ENCODE measurements at places on chromosomes 4 and X.

- DNase-seq: no peak
Measured at GRCh38 chrX:133185938-133186337, 32.2 kb downstream of the TFDP3 start.

DNA sequence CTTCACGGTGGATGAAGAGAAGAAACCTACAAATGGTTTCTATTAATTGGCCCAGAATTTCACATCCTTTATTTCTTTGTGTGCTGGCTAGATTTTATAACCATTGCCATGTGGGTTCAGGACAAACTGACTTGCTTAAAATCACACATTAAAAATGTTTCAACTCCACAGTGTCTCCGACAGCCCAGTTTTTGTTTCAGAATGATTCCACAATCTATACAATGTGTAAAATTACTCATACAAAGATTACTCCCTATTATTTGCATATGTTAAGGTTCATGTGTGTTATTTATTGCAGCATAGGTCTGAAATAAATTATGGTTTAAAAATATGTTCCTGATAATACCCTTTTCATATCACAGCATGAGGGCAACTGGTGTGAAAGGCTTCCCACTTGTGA, 20.6 kb downstream of the DCHS2 start:
- no peak for DNase-seq

DNA sequence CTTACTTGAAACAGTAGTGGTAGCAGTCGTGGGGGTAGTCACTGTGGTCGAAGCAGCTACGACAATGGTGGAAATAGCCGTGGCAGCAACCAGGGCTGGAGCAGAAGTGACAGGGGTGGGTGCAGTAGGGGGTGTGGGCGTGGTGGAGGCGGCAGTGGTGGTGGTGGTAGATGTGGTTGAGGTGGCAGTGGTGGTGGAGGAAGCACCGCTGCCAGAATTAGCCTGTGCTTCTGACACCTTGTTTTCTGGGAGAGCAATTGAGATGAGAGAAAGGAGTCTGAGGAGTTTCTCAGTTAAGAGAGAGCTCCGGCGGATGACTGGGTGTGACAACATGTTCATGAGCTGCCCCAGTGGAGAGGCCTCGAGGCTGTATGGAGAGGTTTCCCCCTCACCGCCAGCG, 113.5 kb upstream of the HSD17B10 start:
- DNase-seq: no peak

- no peak for DNase-seq
Measured at GRCh38 chrX:41692162-41692749, 3.5 kb downstream of the GPR34 start.

GRCh38 chr4:95839891-95840290, at the start of gene PDHA2:
PDHA2 (plus strand) TSS chr4:95840093; CDS start chr4:95840151, 58 bp downstream.
- DNase-seq: no peak

- no peak for DNase-seq
Measured at GRCh38 chrX:54820737-54821136, 13.2 kb downstream of the MAGED2 start.

DNA sequence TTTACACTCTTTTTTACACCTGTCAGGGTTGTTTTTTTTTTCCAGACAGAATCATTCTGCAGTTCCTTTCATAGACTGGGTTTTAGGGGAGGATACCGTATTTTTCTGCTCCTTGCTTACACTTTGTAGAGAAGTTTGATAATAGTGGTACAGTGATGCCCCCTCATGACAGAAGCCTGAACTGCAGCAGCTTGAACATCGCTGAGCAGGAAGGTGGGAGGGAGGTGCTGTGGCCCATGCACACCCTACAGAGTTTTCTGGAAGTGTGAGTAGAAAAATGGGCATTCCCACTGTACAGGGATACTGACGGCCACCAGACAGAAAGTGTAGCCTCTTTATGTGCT, 54.5 kb downstream of the RAB40A start:
- peak; percentile 35 for DNase-seq

- DNase-seq: no peak
Measured at GRCh38 chrX:66200050-66200664, 36.1 kb downstream of the HEPH start.

DNA sequence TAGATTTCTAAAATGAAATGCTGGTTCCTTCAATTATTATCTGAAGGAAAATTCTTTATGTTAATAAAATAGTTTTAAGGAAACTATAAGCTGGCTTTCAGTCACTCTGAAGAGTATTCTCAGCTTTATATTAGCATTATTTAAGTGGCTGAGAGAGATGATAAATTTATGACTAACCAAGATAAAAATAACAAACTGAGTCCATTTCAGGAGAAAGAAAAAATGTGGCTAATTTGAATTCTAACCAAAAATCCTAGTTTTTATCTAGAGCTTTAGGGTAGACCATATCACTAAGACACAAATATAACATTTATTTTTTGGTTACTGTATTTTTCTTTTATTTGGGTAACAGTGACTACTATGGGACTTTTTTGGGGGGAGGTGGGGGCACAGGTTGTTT, 59.4 kb upstream of the NAP1L5 start:
- no peak for DNase-seq
